Cardiac septum (tissue), 1 donor: ENCODE measurements at places on chromosomes 11 and 22. TPM values are rescaled to one million over a fixed set of nuclear protein-coding genes. Genes with fewer than 3 reads are reported as not detected.

DNA sequence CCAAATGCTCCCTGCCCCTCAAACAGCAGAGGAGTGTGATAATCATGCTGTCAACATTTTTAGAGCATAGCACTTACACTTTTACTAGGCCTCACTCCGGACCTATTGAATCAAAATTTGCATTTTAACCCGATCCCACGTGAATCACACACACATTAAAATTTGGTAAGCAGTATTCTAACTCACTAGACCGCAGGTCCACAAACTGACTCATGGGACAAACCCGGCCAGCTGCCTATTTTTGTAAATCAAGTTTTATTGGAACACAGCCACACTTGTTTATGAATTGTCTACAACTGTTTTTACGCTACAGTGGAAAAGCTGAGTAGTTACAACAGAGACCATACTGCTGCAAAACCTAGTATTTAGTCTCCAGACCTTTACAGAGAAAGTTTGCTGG is 43.3 kb downstream of the SNX19 start:
- no peak for DNase-seq

DNA sequence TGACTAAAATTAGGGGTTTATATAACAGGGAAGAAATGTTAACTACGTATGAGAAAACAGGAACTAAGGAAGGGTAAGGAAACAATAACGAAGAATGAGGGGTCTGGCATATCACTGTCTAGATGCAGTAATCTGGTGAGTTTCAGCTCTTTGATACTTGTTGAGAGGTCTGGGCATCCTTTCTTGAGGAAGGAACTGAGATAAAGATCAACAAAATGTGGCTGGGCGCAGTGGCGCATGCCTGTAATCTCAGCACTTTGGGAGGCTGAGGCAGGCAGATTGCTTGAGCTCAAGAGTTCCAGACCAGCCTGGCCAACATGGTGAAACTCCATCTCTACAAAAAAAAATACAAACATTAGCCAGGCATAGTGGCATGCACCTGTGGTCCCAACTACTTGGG is 2.7 kb downstream of the DCDC1 start:
- no peak for DNase-seq

DNA sequence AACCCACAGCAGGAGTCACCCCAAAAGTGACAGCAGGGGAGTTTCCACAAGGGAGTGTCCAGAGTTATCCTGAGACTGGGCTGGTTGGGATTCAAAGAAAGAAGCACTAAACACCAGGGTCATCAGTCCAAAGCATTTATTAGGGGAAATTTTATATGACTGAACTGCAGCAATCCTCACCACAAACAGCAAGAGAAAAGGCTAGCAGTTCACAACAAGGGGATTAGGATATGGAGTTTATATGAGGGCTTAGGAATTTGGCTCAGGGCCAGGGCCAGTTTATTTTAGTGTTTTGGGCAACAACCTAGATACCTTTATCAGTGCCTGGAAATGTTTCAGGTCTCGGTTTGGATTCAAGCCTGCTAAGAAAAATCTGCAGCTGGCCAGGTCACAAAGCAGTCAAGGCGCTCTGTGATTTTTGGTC is 4.6 kb upstream of the TMEM126A start:
- DNase-seq, result no peak

DNA sequence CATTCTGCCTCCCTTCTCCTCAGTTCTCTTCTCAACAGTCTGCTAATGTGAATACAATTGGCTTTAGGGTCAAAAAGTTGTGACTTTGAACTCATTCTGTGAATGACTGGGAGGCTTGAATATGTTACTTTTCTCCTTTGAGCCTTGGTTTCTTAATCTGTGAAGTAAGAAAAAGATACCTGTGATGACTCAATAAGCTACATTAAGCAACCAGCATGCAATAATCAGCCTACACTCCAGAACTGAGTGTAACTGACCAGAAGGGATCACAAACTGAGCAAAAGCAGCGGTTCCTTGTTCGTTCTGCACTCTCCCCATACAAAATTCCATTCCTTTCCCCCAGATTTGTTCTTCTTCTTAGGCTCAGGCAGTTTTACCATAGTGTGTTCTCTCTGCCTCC is 23.4 kb downstream of the ZNF202 start:
- no peak for DNase-seq

GRCh38 chr11:27694992-27695391 is 5.3 kb downstream of the BDNF start:
- DNase-seq, result no peak

Gene MAPK8IP1
- 7.5 TPM for total RNA-seq

Gene TCN2
- 10.3 TPM for total RNA-seq
